AG09309 (cell line): ENCODE measurements at places on chromosomes 4 and X.

DNA sequence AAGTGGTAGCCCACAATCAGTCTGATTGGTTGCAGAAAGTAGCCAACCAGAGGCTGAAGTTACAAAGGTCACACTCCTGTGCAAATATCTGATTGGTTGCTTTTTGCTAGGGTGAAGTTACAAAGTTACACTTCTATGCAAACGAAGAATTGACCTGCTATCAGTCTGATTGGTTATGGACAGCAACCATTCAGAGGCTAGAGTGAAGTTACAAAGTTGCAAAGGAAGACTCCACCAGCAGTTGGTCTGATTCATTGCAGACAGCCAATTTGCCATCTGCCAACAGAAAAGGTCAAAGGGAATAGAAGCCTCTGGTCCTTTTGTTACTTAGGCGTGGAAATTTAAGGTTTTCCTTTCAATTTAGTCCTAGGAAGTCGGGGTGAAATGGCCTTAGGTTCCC, 377.7 kb downstream of the PRDM5 start:
- no peak for DNase-seq

- DNase-seq = no peak
These were observed 23.3 kb downstream of the ARHGAP24 start for GRCh38 chr4:85498068-85498733.

- no peak for DNase-seq
These were observed 109.0 kb downstream of the RPS6KA6 start for GRCh38 chrX:84078991-84079390.

DNA sequence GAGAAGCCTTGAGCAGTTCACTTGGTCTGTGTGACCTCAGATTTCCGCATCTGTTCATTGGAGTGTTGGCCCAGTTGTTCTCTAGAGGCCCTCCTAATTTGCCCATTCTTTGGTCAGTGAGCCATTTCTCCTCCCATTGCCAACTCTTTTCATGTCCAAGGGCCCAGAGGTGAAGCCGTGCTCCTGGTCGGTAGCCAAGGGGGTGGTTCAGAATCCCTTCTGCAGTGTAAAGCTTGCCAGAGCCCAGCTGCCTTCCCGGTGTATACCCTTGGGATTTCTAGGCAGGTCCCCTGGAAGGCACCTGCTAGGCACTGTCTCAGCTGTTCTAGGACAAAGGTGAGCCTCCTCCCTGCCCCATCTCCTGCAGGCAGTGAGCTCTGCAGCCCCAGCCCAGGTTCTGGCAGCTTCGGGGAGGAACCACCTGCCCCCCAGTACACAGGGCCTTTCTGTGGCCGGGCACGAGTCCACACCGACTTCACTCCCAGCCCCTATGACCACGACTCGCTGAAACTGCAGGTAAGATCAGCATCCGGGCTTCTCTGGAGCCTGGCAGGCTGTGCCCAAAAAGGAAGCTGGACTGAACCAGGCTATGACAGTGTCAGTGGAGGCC, 12.3 kb downstream of the SASH3 start:
- no peak for DNase-seq

GRCh38 chr4:33649015-33649414, 2595.3 kb downstream of the ARAP2 start:
- peak; percentile 14 for DNase-seq

DNA sequence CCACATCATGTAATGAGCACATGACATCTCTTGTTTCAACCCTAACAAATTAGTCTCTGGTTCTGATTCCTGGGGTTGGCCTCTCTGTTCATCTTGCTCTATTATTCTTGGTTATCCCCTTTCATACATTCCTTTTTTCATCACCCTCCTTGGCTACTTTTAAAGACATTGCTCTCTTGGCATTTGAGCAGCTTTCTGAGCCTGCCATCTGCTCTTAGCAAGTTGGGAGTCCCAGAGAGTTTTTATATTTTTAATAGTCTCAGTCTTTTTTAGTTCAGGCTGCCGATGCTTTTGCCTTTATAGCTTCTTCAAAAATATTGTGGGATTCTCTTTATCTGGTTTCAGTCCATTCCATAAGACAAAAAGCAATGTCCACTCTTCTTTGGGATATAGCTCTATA, 1270.9 kb downstream of the ADGRL3 start:
- DNase-seq = no peak

GRCh38 chr4:186792728-186793366, 69.2 kb upstream of the FAT1 start:
- peak; percentile 88 for DNase-seq

- DNase-seq = no peak
These were observed 464.3 kb downstream of the GRXCR1 start for GRCh38 chr4:43356786-43357185.
